ENCODE measurements at places on chromosomes 1 and 21. TPM values are rescaled to one million over a fixed set of nuclear protein-coding genes. Genes with fewer than 3 reads are reported as not detected.

GRCh38 chr1:200654660-200655059, 15.0 kb downstream of the DDX59 start:
- no peak for ATAC-seq

- no peak for ATAC-seq
Measured at GRCh38 chr1:226417830-226418546, 10.1 kb upstream of the PARP1 start.

Gene CAMSAP2
- total RNA-seq: 56.5 TPM

DNA sequence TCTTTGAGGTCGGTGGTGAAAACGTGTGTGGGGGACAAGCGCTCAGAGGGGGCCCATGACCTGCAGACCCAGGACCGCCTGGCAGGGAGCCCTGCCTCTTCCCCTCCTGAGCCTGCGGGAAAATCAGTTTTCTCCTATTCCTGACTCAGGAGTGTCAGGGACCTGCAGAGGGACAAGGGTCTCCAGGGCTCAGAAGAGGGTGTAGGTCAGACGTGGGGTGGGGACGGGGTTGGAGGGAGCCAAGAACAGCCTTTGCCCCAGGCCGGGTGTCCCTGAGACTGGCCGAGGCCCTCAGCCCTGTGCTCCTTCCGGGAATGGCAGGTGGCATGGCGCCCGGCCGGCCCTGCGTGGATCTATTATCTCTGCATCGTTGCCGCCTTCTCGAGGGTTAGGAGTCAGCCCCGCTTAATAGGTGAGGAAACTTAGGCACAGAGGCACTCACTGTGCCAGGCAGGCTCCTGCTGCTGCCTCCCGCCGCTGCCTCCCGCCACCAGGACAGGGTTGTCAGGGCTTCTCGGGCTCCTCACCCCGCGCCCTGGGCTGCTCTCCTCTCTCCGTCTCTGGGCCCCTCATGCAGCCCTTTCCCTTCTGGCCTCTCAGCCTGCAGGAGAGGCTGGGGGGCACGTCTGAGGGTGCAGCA, 37.5 kb downstream of the AJAP1 start:
- no peak for ATAC-seq

Gene TESK2
- total RNA-seq: 1.8 TPM

GRCh38 chr1:232764458-232765251, 40.6 kb upstream of the MAP10 start:
- ATAC-seq: no peak

Gene FAM229A
- 6.7 TPM for total RNA-seq

- ATAC-seq: no peak
Measured at GRCh38 chr1:210070531-210070930, 132.5 kb downstream of the SYT14 start.

DNA sequence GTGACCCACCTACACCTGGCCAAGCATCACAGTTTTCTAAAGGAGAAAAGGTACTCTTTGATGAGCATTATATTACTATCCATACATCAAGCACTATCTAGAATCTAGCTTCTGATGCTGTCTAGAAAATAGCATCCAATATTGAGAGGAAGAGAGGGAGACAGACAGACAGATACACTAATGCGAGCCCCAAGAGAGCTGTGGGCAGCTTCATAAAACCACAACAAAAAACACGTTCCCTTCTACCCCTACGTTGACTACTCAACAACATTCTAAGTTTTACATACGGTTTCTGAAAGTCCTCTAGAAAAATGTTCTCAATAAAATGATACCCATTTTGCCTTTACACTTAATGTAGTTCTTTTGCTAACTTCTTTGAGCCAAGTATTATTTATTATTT, 221.8 kb downstream of the SLC45A1 start:
- ATAC-seq: no peak

- no peak for ATAC-seq
Measured at GRCh38 chr21:14267076-14267475, 51.1 kb downstream of the RBM11 start.

DNA sequence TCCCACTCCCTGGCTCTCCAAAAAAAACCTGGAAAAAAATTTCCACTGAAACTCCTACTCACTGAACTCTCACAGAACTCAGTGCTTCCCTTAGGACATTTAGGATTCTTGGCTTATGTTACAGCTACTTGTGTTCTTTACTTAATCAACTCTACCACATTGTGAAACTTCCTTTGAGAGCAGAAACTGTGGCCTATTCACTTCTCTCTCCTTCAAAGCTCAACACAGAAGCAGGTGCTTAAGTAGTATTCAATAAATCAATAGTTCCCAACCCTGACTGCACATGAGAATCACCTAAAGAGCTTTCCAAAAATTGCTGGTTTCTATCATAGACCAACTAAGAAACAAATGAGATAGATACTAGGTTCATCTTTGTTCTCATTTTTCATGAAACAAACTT, 67.9 kb upstream of the DMRTA2 start:
- no peak for ATAC-seq

GRCh38 chr21:32211306-32211705, 67.5 kb downstream of the MIS18A start:
- ATAC-seq: no peak

DNA sequence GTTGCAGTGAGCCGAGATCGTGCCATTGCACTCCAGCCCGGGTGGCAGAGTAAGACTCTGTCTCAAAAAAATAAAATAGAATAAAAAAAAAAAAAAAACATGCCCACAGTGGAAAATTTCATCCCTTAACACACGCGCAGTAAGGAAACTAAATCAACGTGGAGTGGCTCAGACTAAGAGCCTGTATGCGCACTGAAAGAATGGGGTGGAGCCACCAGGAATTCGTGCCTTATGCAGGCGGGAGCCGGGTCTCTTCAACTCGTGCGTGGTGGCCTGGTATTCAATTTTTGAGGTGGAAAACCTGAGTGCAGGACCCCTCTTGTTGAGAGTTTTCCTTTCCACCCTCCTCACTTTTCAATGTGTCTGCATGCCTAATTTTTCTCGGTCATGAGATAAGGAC, 22.1 kb upstream of the CREG1 start:
- no peak for ATAC-seq

All from motor neuron (in vitro differentiated cells).